Sciatic nerve (tissue), 2 donors: ENCODE measurements at places on chromosomes 7 and 10. TPM values are rescaled to one million over a fixed set of nuclear protein-coding genes. Genes with fewer than 3 reads are reported as not detected.

Gene CC2D2B
- 3.1 TPM for total RNA-seq

Gene HTR5A
- not detected for total RNA-seq

Gene ARMC3
- total RNA-seq: 0.18 TPM

Gene STAM
- 25.1 TPM for total RNA-seq

Gene PTN
- total RNA-seq: 5.6 TPM

Gene EGFR
- 125 TPM for total RNA-seq

Gene UBE2D1
- total RNA-seq: 16.8 TPM

Gene CSGALNACT2
- total RNA-seq: 31.5 TPM

Gene NT5C3A
- 27.9 TPM for total RNA-seq

Gene GSTO2
- 2.1 TPM for total RNA-seq

Gene ACSM6
- 0.49 TPM for total RNA-seq

Gene UNCX
- total RNA-seq: not detected

Gene OPALIN
- not detected for total RNA-seq

Gene PON1
- not detected for total RNA-seq
